ENCODE measurements at places on chromosomes 11 and 22. TPM values are rescaled to one million over a fixed set of nuclear protein-coding genes. Genes with fewer than 3 reads are reported as not detected.

Gene TCN1
- total RNA-seq = 0.42 TPM

Gene BCO2
- total RNA-seq = 1.1 TPM

Gene TH
- not detected for total RNA-seq

Gene RFPL2
- 0.16 TPM for total RNA-seq

Gene OTOG
- total RNA-seq = not detected

Gene MMP7
- total RNA-seq = 22.1 TPM

Gene OR2AG2
- not detected for total RNA-seq

Gene SNX32
- total RNA-seq = 0.09 TPM

Gene COX8A
- 701 TPM for total RNA-seq

Gene OR52E6
- total RNA-seq = not detected

Gene CCDC73
- not detected for total RNA-seq

Gene PYGM
- 0.13 TPM for total RNA-seq

Gene SGSM1
- total RNA-seq = 0.58 TPM

Gene HBG1
- not detected for total RNA-seq

Gene TRIM77
- total RNA-seq = not detected

Gene NTM
- total RNA-seq = not detected

Gene TRIM22
- 0.86 TPM for total RNA-seq

Gene OR51I1
- total RNA-seq = not detected

Gene SLC25A17
- 21.9 TPM for total RNA-seq

Gene MPEG1
- not detected for total RNA-seq

Gene TTC36
- not detected for total RNA-seq

Gene KDELR3
- total RNA-seq = 17.9 TPM

Gene CRYBB3
- not detected for total RNA-seq

Gene CBLIF
- total RNA-seq = not detected

Gene YAP1
- total RNA-seq = 53.4 TPM

Gene AIP
- total RNA-seq = 47.3 TPM

Gene NPAS4
- not detected for total RNA-seq

Gene IL17REL
- total RNA-seq = 0.04 TPM

Gene CYP2D6
- total RNA-seq = 0.49 TPM

Gene CARD18
- total RNA-seq = not detected

Gene GRAP2
- not detected for total RNA-seq

Gene OR10D3
- not detected for total RNA-seq

Gene RASD2
- 0.67 TPM for total RNA-seq

Gene OR52A1
- not detected for total RNA-seq

Gene GVQW3
- 1.4 TPM for total RNA-seq

Gene DYNC2H1
- 5.3 TPM for total RNA-seq

Gene OR4C46
- total RNA-seq = not detected

Gene BDNF
- 8.8 TPM for total RNA-seq

Gene SAA1
- total RNA-seq = 2.6 TPM

Gene DSCAML1
- total RNA-seq = 0.35 TPM

Gene OR10A5
- total RNA-seq = not detected

Gene CHRDL2
- 4.1 TPM for total RNA-seq

Gene OR52I2
- total RNA-seq = not detected

Gene PHOX2A
- not detected for total RNA-seq
